Neural crest cell (in vitro differentiated cells): ENCODE measurements at places on chromosomes 13 and 19.

DNA sequence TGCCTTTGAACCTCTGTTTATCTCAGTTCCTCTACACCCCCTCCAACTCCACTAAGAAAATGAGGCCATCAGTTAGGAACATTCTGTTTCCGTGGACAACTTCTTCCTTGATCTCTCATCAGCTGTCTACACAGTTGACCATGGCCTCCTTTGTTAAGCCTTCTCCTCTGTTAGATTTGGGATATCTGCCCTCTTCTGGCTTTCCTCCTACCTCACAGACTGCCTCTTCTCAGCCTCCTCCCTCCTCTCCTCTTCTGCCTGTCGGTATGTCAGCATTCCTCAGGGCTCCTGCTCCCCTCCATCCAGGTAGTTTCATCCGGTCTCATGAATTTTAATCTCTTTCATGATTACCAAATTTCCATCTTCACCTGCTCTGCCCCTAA is 454.9 kb downstream of the FOXO1 start:
- DNase-seq, result no peak

DNA sequence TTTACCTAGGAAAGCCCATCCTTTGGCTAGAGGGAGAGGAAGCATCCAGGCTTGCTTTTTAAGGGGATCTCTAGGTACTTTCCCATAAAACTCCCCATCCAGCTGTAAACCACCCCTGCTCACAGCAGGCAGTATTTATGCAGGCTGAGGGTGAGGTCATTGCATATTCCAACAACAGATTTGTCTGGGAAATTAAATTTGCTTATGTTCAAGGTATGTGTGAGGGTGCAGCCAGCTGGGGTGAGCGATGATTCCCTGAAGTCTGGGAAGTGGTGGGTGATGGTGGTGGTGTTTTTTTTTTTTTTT is 96.3 kb upstream of the C1QTNF9B start:
- DNase-seq, result no peak

- DNase-seq, result no peak
Observed at GRCh38 chr13:70908795-70909194, 800.5 kb upstream of the KLHL1 start.

- DNase-seq, result no peak
Observed at GRCh38 chr13:23866420-23867026, 22.7 kb downstream of the MIPEP start.

DNA sequence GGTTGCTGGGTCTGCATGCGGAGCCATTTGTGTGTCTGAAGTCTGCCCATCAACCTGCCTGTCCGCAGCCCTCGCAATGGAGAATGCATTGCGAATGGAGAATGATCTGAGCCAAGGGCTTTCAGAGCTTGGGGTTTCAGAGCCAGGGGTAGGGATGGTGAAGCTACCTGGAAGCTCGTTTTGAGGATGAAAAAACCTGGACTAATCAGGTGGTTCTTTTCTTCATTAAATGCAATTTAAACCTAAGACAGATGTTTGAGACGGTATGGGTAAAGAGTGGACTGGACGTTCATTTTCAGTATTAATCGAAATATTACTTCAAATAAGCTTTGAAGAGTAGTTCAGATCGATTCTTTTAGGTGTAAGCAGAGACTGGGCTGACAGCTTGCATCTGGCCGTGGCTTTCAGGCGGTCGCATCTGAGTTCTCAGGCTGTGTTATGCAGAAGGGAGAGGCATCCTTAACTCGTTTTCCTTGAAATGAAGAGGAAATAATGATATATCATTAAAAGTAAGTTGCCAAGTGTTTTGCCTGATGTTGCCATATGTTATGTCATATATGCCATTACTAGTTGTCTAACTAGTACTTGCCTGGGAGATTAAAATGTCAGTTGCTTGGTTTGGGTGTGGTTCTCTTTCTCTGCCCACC is 801 bp downstream of the MCF2L start:
- DNase-seq, result no peak
